ENCODE measurements at places on chromosomes 7 and 10.

DNA sequence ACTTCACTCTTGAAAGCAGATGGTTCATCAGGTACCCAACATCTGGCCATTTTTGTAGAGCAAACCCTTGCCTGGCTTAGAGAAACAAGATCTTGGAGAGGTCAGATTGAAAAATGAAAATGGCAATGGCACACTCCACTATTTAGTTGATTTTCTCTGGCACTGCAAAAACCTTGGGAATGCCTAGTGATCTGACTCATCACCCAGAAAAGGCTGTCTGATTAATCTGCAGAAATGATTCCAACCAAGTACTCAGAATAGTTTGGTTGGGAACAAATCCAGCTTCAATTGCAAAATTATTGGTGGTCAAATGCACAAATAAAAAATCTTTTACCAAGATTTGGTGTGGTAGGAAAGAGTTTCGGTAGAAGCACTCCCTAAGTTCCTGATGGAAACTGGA is 351.2 kb downstream of the PHTF2 start:
- DNase-seq: no peak

- no peak for DNase-seq
These were observed 7.1 kb downstream of the NEBL start for GRCh38 chr10:20890009-20890408.

- DNase-seq: peak; percentile 25
These were observed 12.9 kb upstream of the DENND2A start for GRCh38 chr7:140653319-140654108.

DNA sequence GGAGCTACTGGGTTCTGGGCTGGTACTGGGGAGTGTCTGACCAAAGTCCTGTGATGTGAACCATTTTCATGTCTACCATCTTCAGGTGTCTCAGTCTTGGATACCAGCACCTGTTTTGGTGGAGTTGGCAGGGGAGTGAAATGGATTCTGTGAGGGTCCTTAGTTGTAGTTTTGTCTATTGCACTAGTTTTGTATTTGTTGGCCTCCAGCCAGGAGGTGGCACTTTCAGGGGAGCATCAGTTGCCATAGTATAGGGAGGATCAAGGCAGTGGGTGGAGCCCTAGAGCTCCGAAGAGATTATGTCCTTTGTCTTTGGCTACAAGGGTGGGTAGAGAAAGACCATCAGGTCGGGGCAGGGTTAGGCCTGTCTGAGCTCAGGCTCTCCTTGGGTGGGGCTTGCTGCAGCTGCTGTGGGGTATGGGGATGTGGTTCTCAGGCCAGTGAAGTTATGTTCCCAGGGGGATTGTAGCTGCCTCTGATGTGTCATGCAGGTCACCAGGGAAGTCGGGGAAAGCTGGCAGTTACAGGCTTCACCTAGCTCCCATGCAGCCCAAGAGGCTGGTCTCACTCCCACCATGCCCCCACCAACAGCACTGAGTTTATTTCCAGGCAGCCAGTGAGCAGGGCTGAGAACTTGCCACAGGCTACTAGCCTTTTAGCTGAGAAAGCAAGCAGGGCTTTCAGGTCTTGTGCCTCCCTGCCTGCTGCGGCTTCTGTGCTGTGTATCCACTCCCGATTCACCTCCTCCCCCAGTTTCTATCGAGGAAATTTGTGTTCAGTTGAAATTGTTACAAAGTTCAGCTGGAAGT is 153.1 kb downstream of the ZNF365 start:
- peak; percentile 5 for DNase-seq

- no peak for DNase-seq
These were observed 34.1 kb downstream of the KCNMA1 start for GRCh38 chr10:77603534-77603927.

DNA sequence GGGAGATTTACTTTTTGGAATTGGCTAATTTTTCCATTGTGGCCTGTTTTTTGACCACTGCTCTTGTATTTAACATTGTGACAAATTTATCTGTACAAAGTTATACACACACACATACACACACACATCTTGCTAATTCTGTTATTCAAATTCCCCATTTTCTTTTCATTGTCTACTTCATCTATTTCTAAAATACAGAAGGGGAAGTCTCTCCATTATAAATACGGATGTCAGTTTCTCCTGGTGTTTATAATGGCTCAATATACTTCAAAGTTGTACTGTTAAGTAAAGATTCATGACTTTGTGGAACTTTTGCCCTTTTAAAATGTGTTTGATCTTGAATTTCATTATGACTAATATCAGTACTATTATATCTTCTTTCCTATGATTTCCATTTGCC is 81.0 kb downstream of the CNOT4 start:
- DNase-seq: no peak

GRCh38 chr7:144941127-144941526 is 105.3 kb upstream of the TPK1 start:
- DNase-seq: no peak

GRCh38 chr7:79683185-79683890 is 229.9 kb upstream of the MAGI2 start:
- no peak for DNase-seq

- DNase-seq: no peak
These were observed 7.1 kb upstream of the TEX36 start for GRCh38 chr10:125689955-125690569.

DNA sequence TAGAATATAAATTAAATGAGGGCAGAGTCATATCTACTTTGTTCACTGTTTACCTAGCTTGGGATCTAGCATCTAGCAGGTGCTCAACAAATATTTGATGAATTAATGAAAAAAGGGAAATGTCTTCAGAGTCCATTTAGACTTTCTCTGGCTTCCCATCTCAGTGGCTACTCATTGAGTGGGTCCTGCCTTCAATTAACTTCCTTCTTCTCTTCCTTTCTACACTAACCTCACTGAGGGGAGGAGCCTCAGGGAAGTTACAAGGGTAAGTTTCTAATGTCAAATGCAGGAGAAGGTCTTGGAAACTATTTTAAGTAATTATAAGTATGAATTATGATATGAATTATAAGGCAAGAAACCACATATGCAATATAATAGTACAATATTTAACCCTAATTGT is 28.2 kb upstream of the MPP7 start:
- no peak for DNase-seq

DNA sequence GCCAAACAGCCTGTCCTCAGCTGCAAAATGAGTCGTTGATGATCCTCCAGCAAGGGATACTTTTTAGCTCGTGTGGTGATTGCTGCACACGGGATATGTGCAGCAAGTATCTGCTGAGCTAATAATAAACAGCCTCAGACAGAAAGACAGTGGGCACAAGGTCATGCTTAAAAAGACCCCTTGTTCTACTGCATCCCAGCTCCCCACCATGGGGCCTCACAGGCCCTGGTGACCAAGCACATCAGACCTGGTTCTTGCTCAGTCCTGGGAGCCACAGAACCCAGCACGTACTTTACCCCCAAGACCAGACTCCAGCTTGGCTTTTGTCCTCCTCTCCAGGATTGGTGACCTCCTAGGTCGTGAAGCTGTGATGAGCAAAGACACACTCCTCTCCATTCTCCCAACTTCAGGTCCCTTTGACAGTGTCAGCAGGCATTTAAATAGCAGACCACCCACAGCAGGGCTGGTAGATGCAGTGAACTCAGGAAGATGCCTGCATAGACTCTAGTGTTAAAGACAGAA is 50.5 kb downstream of the EGFR start:
- DNase-seq: no peak

GRCh38 chr7:157268540-157268939 is 68.3 kb upstream of the DNAJB6 start:
- no peak for DNase-seq

- DNase-seq: no peak
These were observed 119.9 kb downstream of the SLC16A9 start for GRCh38 chr10:59589796-59590195.

DNA sequence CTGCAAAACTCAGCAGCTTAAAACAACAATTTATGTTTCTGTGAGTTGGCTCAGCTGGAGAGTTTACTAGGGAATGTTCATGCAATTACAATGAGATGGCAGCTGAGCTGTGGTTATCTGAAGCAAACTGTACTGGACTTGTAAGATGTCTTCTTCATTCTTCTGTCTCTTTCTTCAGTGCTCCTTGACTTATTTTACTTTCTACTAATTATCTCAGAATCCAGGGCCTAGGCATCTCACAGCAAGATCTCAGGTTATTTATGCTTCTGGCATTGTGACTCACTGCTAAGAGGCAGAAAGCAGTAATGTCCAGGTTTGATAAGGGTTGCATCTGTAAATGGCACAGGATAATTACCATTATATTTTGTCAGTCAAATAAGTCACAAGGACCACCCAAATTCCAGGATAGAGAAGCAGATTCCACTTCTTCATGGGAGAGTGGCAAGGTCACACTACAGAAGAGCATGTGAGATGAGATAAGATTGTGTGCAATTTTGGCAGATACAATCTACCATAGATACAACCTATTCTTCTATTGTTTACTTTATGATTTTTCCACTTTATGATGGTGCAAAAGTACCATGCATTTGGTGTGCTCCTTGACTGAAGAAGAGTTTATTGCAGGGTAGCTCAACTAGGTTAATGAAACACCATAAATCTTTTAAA is 16.8 kb downstream of the VIM start:
- no peak for DNase-seq

GRCh38 chr10:102344067-102344466 is 51.4 kb upstream of the NFKB2 start:
- no peak for DNase-seq

DNA sequence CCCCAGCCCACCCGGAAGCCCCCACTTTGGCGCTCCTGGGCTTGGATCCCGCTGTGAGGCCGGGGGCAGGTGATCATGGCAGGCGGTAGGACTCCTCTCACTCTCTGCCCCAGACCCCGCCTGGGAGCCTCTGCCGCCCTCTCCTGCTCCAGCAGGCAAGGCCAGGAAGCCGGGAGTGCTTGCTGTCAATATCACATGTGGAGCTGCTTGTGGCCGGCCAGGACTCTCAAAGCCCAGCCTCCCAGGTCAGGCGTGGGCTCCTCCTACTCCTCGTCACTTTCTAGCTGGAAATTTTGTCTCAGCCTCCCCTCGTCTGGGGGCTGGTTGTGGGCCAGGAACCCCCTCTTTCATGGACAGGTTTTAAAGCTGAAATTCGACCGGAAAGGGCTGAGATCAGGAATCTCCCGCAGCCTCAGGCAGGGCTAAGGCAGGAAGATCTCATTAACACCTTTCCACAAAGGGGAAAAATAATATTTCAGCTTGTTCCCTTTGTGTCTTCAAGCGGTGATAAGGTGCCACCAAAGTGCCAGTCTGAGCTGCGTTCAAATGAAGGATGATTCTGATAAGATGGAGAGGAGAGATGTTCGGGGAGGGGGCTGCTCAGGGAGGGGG is 273.6 kb upstream of the PODXL start:
- DNase-seq: no peak

- no peak for DNase-seq
These were observed 11.2 kb upstream of the OPALIN start for GRCh38 chr10:96369890-96370583.

GRCh38 chr7:38316733-38317360 is 43.4 kb upstream of the TARP start:
- no peak for DNase-seq

DNA sequence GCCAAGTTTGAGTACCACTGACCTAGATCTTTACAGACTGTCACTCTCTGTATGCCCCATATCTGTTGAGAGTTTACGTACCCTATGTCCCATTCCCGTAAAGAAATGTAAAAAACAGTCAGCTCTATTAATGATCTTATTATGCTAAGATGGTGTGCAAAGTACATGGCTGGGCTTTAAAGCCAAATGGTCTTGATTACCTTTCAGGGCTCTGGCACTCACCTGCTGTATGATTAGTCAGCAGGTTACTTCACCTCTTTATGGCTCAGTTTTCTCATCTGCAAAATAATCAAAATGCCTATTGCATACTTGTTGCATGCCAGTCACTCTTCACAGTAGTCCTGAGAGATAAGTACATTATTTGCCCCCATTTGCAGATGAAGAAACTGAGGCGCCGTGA is 54.2 kb downstream of the LHFPL3 start:
- DNase-seq: no peak

DNA sequence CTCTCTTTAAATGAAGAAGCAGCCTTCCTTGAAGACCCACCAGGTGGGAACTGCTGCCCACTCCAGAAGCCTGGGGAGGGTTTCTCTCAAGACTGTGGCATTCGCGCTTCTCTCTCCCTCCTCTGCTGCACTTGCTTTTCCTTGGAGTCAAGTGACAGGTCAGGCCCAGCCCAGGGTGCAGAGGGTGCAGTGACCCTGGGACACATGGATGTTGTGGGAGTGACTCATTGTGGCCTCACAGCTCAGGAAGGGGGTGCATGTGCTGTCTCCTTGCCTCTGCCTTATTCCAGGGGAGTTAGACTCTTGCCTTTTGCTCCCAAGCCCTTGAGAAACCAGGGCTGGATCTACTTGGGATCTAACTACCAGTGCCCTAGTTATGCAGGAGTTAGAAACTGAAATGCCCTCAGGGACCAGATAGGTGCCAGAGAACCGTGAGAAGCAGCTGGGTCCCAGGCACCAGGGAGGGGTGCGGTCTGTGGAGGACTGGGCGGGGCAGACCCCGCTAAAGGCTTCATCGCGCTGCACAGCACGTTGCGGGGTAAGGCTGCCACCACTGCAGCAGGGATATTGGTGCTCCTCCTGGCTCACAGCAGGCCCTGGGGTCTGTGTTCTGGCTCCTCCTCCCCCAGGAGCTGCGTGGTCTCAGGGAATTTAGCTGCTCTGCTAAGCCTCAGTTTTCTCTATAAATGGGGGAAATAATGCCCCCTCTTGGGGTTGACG is 11.4 kb downstream of the FAM241B start:
- no peak for DNase-seq

GRCh38 chr7:105910172-105910571 is 33.8 kb upstream of the ATXN7L1 start:
- DNase-seq: no peak

DNA sequence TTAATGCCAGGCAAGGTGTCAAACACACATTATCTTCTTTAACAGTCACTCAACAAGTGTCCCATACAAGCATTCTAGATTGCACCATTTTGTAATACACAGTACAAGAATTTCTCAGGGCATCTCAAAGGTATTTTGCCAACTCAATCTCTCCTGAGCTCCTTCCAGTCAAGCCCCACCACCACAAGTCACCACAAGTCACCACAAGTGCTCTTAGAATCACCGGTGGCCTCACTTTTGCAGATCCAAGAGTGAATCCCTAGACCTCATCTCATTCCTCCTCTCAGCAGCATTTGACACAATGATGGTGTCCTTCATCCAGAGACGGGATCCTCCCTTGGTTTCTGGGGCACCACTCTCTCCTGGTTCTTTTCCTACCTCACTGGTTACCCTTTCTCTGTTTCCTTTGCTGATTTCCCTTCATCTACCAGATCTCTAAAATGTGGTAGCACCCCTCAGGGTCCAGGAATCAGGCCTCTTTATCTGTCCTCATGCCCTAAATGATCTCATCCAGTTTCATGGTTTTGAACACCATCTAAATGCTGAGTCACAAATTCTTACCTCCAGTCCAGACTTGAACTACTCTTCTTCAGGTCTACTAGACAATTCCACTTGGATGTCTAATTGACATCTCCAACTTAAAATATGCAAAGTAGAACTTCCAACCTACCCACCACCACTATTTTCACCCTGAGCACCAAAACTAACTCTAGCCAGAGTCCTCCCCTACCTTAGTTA is 26.9 kb downstream of the VPS41 start:
- DNase-seq: peak; percentile 19

All from activated CD4-positive, alpha-beta T cell treated with anti-CD3 and anti-CD28 coated beads for 48 hours (primary cell).